ENCODE measurements at places on chromosomes 2 and 18.
A peak's percentile ranks its signal among the peaks of the same experiment; 100 is the strongest.

DNA sequence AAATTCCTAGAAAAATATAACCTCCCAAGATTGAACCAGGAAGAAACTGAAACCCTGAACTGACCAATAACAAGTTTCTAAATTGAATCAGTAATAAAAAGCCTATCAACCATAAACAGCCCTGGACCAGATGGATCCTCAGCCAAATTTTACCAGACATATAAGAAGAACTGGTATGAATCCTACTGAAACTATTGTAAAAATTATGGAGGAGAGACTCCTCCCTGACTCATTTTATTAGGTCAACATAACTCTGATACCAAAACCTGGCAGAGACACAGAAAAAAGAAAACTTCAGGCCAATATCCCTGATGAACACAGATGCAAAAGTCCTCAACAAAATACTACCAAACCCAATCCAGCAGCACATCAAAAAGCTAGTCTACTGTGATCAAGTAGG is 11.3 kb downstream of the NT5C1B start:
- DNase-seq = no peak

DNA sequence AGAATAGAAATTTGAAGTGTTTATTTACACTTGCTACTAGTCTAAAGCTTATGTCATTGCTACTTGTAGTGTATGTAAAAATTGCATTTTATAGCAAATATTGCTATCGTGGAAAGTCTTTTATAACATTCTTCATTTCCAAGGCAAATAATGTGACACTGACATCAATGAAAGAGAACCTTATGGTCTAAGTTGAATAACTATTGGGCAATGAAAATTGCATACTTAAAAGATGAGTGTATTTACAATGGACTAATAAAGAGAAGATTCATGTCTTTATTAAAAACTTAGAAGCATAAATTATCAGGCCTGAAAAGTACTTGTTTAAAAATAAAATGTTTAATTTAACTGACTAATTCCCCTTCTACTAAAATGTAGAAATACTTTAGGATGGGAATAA is 82.2 kb downstream of the LRP1B start:
- no peak for DNase-seq

- DNase-seq = no peak
Measured at GRCh38 chr2:234679301-234679740, 182.4 kb upstream of the ARL4C start.

GRCh38 chr2:53672881-53673522 is 94.6 kb upstream of the CHAC2 start:
- peak; percentile 59 for DNase-seq

GRCh38 chr18:56257205-56257604 is 381.2 kb downstream of the TXNL1 start:
- no peak for DNase-seq

GRCh38 chr2:208090420-208090819 is 33.9 kb downstream of the CRYGD start:
- no peak for DNase-seq

DNA sequence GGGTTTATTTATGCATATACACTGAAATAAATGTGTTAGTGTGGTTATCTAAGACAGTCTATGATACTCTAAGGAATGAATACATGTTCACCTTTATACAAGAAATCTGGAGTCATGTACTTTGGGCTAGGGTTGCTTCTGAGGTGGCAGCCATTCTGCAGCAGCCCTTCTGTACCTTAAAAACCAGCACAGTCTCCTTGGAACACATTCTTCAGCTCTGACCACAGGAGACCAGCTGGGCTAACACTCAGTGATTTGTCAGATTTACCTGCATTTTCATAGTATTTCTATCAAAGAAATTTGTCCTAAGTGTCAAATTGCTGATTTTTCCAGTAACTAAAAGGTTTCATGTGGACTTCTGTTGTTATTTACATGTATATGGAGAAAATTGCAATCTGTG is 167.7 kb downstream of the CAMKMT start:
- no peak for DNase-seq

GRCh38 chr18:74333091-74333490 is 17.5 kb downstream of the C18orf63 start:
- no peak for DNase-seq

- no peak for DNase-seq
Measured at GRCh38 chr2:74566076-74566753, 11.7 kb downstream of the DOK1 start.

GRCh38 chr2:72954376-72955227 is 37.3 kb downstream of the EMX1 start:
- no peak for DNase-seq

All from hematopoietic multipotent progenitor cell treated with erythropoietin and hydrocortisone succinate and interleukin-3 and kit ligand, for 17 days (in vitro differentiated cells).